ENCODE measurements at places on chromosomes 7 and 10.

DNA sequence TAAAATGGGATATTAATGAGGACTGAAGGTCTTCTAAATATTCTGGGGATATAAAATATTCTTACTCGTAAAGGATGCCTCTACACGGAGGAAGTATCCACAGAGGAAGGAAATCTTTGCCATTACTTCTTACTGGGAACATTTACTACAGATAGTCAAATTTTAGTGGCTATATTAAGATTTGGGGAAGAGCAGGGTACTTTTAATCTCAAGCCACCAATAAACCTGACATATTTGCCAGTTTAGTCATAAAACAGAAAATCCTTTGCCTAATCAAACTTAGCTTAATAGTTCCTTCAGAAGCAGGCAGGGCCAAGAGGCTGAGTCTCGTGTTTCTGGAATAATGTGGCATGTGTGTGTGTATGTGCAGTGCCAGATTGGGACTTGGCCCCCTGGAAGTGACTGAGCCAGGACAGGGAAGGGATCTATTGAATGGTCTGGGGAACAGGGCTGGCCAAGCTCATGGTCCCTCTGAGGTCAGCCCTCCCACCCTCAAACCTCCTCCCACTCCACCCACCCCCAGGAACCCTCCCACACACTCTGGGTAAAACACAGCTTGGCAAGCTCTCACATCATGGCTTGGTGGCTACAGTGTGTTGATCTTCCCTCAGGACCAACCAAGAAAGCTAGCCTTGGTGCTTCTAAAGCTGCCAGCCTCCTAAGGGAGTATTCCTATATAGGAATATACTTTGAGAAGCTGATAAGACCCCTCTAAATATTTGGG is 1.6 kb upstream of the PIK3CG start:
- no peak for DNase-seq

DNA sequence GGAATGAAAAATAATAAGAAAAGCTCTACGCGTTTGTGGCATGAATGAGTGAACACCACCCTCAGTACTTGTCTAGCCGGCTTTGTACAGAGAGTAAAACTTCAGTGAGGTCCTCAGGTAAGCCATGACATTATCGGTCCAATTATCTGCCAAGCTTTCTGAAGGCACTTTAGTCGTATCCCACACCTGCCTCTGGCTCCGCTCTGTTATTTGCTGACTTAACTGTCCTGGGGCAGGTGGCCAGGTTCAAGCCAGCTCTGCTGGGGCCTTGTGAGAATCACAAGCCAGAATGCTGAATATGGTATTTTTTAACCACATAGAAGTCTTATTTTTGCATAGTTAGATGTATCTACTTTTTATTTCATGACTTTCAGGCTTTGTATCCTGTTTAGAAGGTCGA is 66.0 kb upstream of the FHIP2A start:
- no peak for DNase-seq

GRCh38 chr7:33760834-33761233 is 144.5 kb upstream of the BMPER start:
- no peak for DNase-seq

DNA sequence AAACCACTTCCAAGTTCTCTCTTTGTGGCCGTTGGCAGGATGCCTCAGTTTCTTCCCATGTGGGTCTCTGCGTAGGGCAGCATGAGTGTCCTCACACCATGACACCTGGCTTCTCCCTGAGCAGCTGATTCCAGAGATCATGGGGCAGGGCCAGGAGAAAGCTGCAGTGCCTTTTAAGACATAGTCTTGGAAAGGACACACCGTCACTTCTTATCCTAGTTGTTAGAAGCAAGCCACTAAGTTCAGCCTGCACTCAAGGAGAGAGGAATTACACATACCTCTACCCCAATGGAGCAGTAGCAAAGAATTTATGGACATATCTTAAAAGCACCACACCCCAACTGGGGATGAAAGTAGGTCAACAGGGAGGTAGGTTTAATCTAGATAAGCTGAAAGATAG is 16.4 kb downstream of the NODAL start:
- no peak for DNase-seq

DNA sequence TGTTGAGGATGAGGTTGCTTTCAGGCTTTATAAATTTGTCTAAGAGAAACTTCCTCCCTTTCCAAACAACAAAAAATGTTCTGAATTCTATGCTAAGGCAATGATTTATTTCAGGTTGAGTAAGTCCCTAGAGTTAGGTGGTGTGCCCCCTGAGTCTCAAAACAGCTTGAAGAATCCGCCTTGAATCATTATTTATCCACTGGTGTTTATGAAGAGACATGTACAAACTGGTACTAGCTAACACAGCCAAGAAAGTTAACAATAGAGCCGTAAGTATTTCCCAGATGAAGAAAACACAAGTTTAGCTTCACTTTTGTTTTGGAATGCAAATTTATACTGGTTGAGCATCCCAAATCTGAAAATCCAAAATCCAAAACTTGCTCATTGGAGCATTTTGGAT is 66.2 kb upstream of the SRPK2 start:
- no peak for DNase-seq

- no peak for DNase-seq
Observed at GRCh38 chr10:132970641-132971438, 28.5 kb upstream of the CFAP46 start.
